NCI-H2029 (cell line): ENCODE measurements at places on chromosomes 11 and 22.

DNA sequence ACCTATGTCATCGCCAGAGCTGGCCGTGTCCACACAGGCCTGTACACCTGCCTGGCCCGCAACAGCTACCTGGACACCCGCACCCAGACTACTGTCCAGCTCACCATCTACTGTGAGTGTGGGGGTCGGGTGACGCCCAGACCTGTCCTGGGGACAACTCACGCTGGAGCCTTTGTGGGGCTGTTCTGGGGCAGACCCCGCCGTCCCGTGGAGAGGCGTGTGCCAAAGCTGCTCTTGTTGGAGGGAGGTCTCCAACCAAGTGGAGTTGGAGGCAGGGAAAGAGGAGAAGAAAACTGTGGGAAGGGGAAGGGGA, 4.3 kb downstream of the VSIG10L2 start:
- no peak for DNase-seq

GRCh38 chr11:22431106-22431505, 92.9 kb downstream of the SLC17A6 start:
- DNase-seq = no peak

GRCh38 chr11:112392904-112393303, 132.2 kb upstream of the PLET1 start:
- peak; percentile 14 for DNase-seq

- DNase-seq = peak; percentile 40
These were observed 152.0 kb upstream of the SYN3 start for GRCh38 chr22:33209930-33210784.

GRCh38 chr11:34916015-34916842, at the start of the genes APIP and PDHX:
Gene APIP (minus strand): TSS chr11:34916379. CDS start chr11:34916284, 95 bp downstream.
Gene PDHX (plus strand): TSS chr11:34916618. CDS start chr11:34916656, 38 bp downstream.
- peak; percentile 99 for DNase-seq

- DNase-seq = no peak
These were observed 5.7 kb downstream of the SAA4 start for GRCh38 chr11:18230859-18231258.

GRCh38 chr11:47187723-47188122, 1.5 kb upstream of the PACSIN3 start:
- no peak for DNase-seq

DNA sequence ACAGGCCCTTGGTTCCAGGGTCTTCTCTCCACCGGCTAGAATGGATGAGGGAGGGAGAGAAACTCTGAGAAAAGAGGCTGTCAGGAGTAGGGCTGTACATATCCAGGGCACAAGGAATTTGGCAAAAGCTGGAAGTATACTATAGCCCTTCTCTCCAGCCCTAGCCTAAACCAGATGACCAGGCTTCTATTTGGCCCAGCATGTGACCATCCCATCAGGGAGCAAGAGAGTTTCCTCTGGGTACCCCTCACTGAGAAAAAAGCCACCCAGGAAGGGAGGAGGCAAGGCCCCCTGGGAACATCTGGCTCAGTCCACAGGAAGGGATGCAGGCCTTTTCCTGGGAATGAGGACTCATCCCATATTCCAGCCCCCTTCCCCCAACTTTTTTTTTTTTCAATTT, 8.3 kb downstream of the CD44 start:
- no peak for DNase-seq

- no peak for DNase-seq
These were observed 186.4 kb upstream of the ZBED5 start for GRCh38 chr11:11044137-11044855.

DNA sequence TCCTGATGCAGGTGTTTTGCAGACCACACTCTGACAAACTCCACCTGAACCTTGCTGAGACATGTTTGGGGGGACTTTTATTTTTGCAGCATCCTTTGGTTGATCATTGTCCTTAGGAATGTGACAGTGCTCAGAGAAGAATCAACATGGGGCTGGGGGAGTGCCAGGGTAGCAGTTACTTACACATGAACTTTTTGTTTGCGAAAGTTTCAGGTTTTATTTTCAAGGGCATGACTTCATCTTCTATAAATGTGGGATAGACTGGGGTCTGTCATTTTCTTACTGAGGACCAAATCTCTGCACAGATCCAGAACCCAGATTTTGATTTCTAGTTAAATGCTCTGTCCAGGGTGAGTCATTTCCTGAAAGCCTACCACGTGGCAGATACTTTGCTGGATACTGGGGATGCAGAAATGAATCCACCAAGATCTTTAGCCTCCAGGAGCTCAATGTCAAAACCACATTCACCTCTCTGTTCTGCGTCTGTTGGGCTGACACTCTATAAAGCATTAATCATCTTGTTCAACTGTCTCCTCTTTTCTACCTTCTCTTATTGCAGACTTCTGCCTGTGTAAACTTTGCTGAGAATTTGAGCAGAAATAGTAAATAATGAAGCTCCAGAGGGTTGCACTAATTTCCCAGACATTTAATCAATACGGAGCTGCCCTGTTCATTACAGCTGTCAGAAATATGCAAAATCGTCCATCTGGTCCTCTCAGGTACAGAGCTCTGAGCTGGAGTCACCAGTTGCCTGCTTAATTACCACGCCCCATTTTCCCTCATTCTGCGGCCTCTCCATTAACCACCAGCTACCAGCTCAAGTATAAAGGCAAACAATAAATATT, 387.9 kb downstream of the MIAT start:
- no peak for DNase-seq

GRCh38 chr11:119806064-119806915, 77.3 kb upstream of the NECTIN1 start:
- no peak for DNase-seq

DNA sequence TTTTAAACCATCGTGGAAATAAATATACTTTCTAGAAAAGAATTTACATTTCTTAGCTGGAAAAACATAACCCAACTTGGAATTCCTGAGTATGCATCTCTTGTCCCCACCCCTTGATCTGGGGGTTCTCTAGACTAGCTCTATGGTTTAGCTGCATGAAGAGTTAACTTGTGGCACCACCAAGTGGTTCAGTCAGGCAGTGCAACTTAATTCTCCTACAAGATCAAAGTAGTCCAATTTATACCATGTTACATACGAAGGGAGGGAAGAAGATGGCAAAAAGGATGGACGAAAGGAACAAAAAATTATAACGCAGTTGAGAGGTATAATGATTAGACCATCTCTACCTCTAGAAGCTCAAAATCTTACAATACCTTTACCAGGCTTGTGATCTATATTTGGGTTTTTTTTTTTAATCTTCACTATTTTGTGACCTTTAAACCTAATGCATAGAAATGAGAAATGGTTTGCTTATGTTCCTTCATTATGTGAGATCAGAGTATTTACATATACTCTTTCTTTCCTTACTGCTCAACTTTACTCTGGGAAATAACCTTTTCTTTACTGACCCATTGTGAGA, 28.5 kb upstream of the ALKBH3 start:
- no peak for DNase-seq

GRCh38 chr11:93515441-93516025, 27.7 kb downstream of the SMCO4 start:
- no peak for DNase-seq

DNA sequence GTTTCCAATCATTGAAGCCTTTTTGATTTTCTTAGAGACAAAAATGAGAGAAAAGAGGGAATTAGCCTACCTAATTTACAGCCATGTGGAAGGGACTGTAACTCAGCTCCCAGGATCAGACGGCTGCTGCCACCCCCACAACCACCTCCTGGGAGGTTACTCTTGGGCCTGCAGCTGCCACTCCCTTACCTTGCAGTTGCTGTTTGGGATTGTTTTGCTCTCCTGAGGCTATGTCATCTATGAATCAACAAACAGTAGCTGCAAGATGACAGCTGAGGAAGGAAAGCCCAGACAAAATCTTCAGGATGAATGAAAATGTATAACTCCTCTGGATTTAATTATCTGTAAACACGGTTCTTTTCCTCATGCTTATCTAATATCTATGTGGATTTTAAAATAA, 28.0 kb upstream of the ZC3H12C start:
- DNase-seq = no peak

GRCh38 chr11:48683226-48683720, 194.7 kb downstream of the OR4A47 start:
- DNase-seq = no peak

DNA sequence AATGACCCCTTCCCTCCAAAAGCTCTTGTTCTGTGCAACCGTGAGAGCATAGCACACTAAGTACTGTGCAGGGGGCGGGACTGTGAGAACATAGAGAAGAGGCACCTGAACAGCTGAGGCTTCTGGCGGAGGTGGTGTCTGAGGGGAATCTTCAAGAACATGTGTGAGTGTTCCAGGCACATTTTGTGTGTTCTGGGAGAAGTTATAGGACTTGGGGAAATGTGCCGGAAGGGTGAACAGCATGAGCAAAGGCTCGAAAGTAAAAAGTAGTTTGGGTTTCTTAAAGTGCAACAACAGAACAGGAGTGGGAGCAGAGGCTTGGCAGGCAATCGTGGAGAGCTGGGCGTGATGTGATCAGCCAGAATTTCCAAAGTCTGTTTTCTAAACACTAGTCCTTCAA, 12.4 kb upstream of the SYN3 start:
- DNase-seq = no peak

GRCh38 chr11:20353829-20354434, 9.6 kb upstream of the HTATIP2 start:
- DNase-seq = peak; percentile 18

GRCh38 chr11:122910775-122911174, 28.2 kb downstream of the JHY start:
- DNase-seq = no peak

DNA sequence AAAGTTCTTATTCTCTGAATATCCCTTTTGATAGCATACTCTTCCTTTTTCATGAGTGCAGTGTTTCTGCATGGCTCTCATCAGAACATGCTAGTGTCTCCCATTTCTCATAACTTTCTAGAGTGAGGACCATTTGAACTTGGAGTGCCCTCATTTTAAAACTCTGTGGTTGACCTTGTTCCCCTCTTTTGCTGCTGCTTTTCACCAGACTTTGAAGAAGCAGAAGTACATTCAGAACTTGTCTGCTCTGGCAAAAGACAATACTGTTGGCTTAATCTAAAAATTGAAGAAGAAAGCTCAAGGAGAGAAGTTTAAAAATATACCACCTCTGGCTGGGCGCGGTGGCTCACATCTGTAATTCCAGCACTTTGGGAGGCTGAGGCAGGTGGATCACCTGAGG, 35.0 kb downstream of the PPARA start:
- no peak for DNase-seq

DNA sequence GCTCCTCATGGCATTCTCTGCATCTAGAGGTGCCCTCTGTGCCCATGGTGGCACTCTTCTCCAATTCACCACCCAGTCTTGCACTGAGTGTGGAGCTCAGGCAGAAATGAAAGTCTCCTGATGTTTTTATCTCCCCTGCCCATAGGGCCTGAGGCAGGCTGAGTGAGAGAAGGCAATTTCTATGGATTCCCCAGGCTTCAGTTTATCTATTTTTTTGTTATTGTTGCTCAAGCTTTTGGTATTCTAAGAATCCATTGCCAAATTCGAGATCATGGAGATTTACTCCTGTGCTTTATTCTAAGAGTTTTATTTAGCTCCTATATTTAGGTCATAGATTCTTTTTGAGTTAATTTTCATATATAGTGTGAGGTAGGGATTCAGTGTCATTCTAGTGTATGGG, 40.7 kb downstream of the TSPAN18 start:
- no peak for DNase-seq

GRCh38 chr11:30018495-30018894, 1.7 kb upstream of the KCNA4 start:
- no peak for DNase-seq

GRCh38 chr22:40037320-40037719, 42.6 kb downstream of the FAM83F start:
- no peak for DNase-seq

- no peak for DNase-seq
These were observed 18.0 kb downstream of the BIRC2 start for GRCh38 chr11:102364991-102365390.

DNA sequence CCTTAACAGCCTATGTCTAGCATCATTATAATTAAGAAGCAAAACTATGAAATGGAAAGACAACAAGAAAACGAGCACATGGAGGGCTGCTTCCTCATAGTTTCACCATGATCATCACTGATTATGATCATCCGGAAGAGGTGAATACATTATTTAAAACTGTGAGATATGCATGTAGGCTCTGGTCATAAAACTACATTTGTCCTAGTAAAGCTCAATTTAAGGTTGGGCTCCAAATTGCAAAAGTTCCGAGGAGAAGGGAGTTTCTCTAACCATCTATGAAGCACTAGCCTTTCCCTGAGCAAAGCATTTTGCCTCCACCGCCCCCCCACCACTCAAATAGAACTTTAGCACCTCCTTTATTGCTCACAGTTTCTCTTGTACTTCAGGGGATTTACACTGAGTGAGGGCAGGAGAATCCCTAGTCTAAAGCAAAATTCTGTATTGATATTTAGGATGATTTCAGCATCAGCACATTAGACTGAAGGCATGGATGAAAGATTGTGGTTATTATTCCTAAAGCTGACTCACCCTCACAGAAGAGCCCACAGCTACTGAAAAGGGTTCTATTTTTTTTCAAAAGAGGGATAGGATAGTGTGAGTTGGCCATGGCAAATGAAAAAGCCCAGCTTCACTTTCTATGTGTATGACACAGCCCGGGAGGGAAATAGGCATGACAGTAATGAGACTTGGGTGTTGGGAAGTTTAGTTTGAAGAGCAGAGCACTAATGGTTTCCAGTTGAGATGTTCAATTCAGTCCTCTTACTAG, 203.4 kb downstream of the CADM1 start:
- no peak for DNase-seq
